ENCODE measurements at places on chromosomes 2 and 18.
A peak's percentile ranks its signal among the peaks of the same experiment; 100 is the strongest.

DNA sequence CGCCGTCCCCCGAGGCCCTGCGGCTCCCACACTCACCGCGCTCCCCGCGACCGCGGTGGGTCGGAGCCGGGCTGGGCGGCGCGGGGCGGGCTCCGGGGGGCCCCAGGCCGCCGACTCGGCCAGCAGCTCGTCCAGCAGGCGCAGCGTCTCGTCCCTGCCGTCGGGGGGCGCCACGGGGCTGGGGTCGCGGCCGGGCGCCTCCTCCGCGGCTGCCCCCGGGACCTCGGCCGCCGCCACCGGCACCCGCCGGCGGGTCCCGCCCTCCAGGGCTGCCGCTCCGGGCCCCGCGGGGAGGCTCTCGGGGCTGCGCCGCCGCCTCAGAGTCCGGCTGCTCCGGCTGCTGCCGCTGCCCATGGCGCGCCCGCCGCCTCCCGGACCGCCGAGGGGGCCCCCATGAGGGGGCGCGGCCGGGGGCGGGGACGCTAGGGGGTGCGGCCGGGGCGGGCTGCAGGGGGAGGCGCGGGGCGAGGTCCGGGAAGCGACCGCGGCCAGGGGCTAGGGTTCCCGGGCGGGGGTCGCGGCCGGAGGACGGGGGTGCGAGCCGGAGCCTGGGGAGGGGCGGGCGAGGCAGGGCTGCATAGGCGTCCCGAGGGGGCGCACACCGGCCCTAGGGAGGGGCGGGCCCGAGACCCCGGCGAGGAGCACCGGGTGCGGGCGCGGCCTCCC lies at the start of gene CYS1:
Gene CYS1 (minus strand): TSS at position 542 of the 666 bp plus-strand sequence. CDS start 188 bp downstream, at position 354.
- DNase-seq, result peak; percentile 57

- no peak for DNase-seq
Measured at GRCh38 chr2:67974559-67975430, 88.0 kb downstream of the C1D start.

- DNase-seq, result no peak
Measured at GRCh38 chr2:212181646-212182045, 357.0 kb downstream of the ERBB4 start.

DNA sequence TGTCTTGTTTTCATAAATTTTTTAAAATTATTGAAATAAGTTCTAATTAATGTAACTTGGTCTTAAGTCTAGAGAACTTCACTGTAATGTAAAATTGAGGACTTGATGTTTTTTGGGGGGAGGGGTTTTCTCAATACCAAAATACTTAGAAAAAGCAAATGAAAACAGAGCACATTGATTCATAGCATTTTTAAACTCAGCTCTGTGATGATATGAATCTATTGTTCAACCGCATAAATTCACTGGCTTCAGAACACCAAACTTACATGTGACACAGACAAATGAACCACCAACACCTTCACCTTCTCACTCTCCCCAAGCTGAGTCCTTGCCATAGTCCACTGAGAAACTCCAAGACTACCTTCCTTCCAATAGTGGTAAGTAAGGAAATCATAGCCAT lies 108.2 kb downstream of the ZNF521 start:
- no peak for DNase-seq

DNA sequence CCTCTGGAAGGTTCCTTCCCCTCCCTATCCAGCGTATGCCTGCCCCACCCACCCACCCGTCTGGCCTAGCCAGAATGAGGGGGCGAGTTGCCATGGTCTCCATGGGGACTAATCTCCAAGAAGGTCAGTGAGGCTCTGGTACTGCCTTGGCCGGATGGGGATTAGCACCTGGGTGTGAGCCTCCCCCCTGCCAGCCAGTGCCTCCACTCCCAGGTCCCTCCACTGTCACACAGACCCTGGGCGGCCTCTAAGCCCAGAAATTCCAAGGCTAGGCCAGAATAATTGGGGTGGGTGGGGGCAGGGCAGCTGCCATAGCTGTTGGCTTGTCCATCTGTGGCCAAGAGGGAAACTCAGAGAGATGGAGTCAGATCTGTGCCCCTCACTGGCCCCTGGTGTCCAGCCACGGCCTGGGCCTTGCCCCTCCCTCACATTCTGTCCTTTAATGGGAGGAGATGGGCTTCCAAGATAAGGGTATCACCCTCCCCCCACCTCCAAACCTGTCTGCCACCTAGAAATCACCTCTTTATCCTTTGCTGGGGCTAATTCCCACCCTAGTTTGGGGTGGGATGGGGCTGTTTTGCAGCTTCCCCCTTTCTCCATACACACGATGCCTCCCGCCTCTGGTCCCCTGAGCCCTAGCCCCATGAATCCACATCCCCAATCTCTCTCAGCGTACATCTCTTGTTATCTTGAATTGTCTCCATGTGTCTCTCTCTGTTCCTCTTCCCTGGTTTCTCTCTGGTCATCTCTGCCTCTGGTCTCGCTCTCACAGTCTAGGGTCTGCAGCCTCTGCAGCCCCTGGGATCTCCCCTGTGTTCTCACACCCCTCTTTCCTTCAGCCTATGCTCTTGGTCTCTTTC lies 6.0 kb upstream of the CRYBA2 start:
- no peak for DNase-seq

- DNase-seq, result no peak
Measured at GRCh38 chr2:133418671-133419070, 149.6 kb downstream of the NCKAP5 start.

DNA sequence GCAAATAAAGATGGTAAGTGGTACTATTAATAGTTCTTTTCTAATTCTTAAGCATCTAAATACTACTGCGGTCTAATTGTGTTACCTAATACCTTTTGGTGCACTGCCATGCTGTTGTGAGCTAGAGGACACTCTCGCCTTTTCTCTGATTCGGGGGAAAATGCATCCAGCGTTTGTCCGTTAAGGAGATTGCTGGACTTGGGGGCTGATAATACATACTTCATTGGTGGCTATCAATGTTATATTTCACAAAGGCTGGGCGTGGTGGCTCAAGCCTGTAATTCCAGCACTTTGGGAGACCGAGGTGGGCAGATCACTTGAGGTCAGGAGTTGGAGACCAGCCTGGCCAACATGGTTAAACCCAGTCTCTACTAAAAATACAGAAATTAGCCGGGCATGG lies 141.7 kb upstream of the TWIST2 start:
- no peak for DNase-seq

- no peak for DNase-seq
Measured at GRCh38 chr2:142992840-142993239, 115.4 kb downstream of the KYNU start.

DNA sequence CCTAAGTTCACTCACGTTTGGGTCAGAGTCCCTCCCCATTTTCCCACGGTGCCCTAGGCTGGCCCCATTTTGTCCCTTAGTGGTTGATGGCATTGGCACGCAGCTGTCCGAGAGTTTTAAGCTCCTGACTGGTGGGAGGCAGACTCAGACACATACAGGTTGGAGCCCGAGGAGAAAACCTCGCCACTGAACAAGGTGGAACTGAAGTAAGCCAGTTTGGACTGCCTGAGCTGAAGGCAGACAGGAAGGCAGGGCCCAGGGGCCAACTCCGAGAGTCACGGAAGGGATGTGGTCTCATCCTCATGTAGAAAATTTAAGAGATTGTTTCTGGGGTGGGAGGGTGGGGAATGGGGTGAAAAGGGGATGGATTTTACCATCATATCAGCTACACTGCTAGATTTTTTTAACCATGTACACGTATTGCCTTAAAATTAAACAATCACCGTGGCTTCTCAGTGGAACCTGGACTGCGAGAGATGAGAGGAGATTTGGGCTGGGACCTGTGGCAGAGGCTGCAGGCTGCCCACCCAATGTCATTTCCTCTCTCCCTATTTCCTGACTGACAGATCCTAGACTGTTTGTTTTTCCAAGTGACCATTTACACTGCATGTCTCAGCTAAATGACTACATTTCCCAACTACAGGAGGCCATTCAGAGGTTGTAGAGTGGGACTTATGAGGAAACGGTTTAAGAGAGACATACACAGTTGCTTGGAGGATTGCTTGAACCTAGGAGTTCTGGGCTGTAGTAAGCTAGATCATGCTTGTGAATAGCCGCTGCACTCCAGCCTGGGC lies 19.4 kb upstream of the NMUR1 start:
- DNase-seq, result no peak

DNA sequence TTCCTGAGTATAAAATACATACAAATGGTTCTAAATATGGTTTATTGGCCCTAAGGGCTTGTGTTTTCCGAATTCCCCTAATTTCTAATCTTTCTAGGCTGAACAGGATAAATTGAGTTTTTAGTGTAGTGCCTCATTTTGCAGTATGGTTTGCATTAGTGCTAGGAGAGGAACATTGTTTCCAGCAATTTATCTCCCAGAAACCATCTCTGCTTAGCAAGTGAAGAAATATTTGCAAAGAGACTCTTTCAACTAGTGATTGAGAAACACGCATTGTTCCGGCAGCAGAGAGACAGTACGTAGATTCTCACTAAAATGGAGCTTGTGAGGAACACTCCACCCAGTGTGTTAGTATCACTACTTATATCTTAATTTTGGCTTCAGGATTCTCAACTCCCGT lies 177.8 kb upstream of the EPAS1 start:
- no peak for DNase-seq

DNA sequence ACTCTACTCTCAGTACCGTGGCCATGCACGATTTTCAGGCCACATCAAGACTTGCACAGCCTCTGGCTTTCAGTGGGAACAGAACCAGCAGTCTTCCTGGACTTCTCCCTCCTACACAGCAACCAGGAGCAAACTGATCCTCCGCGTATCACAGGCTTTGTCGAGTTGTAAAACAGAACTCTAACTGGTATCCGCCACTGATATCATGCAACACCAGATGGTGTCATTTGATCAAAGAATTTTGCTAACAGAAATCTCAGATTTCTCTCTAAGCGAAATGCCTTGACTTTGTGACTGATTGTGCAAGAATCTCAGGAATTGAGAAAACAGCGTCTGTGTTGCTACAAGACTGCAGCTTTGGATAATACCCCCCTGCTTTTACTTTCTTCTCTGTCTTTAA lies 85.7 kb downstream of the COPS8 start:
- no peak for DNase-seq

DNA sequence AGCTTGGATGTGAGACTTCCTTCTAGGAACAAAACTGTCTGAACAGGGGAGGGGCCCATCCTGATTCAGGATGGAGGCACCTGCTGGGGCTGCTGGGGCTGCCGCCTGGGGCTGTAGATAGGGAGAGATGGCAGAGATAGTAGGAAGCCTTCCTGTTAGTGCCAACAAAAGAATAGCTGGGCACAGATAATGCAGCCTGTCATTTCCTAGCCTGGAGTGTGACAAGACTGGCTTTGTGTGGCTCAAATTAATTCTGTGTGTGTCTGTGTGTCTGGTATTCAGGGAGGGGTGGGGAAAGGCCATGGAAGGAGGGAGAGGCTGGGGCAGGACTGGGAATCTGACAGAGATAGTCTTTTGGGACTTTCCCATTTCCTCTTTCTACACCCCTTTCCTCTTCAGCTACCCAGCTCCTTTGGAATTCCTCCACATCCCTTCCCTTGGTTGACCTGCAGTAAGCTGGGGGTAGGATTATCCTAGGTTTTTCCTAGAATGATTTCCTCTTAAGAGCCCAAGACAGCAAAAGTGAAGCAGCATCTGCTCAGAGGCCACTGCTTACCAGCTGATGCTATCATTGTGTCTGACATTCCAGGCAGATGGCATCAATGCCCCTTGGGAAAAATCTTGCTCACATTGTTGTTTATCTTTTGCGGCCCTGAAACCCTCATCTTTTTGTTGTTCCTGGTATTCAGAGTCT lies 144.9 kb upstream of the LHCGR start:
- DNase-seq, result no peak

DNA sequence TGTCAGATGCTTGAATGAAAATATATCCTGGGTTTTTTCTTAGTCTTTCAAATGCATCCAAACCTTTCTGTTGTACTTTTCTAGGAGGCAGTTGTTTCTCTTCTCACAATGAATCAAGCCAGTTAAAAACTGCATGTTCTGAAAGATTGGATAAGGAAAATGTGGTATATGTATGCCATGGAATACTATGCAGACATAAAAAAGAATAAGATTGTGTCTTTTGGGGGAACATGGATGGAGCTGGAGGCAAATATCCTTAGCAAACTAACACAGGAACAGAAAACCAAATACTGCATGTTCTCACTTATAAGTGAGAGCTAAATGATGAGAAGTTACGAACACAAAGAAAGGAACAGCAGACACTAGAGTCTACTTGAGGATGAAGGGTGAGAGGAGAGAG lies 51.7 kb upstream of the MAPK4 start:
- no peak for DNase-seq

- DNase-seq, result no peak
Measured at GRCh38 chr2:126241001-126241400, 415.0 kb upstream of the GYPC start.

Measured in stimulated activated naive CD8-positive, alpha-beta T cell treated with anti-CD3 and anti-CD28 coated beads, Interleukin-15, amount 100 ng/mL, for 72 hours (primary cell).